Muscle of leg (tissue), 16 donors: ENCODE measurements at places on chromosomes 7 and 10. TPM values are rescaled to one million over a fixed set of nuclear protein-coding genes. Genes with fewer than 3 reads are reported as not detected.
A peak's percentile ranks its signal among the peaks of the same experiment; 100 is the strongest.

DNA sequence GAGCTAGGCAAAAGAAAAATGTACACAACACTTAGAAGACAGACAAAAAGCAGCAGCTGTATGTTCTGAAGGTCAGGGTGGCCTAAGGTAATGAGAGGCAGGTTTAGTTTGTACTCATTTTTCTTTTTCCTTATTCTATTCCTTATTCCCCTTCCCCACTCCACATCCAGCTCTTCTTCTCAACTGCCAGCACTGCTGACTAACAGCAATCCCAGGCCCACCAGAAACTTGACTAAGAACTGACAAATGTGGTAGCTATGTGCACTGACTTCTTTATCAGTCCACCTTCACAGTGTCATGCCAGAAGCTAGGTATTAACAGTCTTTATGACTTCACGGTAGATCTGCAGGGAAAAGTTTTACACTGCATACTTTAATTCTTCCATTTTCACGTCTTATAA is 6.1 kb downstream of the COPG2 start:
- no peak for DNase-seq

DNA sequence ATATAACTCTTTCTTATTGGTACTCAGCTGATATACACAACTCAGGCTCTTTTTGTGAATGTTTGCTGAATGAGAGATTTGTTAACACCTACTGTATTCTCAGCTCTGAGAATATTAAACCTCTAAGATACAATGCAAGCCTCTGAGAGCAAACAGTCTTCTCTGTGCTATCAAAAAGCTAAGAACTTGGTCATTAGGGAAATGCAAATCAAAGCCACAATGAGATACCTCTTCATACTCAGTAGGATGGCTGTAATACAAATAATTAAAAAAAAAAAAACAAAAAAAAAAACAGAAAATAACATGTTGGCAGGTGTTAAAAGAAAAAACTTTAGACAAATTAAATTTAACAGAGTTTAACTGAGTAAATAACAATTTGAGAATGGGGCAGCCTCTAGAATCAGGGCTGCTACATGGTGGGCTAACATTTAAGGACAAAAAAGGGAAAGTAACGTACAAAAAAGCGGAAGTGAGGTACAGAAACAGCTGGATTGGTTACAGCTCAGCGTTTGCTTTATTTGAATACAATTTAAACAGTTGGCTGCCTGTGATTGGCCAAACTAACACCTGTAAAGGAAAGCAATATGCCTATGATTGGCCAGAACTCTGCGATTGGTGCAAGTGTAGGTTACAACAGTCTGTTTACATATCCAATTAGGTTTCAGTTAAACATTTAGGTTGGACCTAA is 14.8 kb upstream of the MTURN start:
- DNase-seq = no peak

DNA sequence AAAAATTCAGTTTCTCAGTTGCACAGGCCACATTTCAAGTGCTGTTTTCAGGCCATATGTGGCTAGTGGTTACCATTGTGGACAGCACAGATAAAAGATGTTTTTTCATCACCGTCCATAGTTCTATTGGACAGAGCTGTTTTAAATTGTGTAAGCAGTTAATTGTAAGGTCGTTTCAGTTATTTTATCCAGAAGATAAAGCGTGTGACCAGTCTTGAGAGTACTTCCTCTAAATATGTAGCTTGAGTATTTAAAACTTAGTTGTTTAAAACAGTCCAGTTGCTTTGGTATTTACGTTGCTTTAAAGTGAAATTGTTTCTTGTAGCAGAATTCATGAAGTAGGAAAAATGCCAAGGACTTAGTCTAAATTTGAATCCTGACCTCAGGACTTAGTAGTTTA is 66.9 kb downstream of the ZNRF2 start:
- DNase-seq = peak; percentile 29

GRCh38 chr7:132769280-132769679 is 193.0 kb upstream of the PLXNA4 start:
- no peak for DNase-seq

DNA sequence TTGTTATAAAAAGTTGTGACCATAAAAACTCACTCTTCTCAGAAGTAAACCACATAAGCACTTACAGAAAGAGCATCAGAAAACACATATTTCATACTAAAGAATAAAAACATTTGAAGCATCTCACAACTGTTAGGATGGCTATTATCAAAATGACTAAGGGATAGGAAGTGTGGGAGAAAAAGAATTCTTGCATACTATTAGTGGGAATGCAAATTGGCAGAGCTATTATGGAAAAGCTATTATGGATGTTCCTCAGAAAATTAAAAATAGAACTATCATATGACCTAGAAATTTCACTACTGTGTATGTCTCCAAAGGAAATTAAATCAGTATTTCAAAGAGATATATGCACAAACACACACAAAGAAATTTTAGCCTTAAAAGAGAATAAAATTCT is 25.2 kb upstream of the POT1 start:
- no peak for DNase-seq

GRCh38 chr10:67903581-67903980 is 19.1 kb downstream of the SIRT1 start:
- no peak for DNase-seq

- no peak for DNase-seq
Measured at GRCh38 chr7:120949998-120950538, 509 bp upstream of the ING3 start.

DNA sequence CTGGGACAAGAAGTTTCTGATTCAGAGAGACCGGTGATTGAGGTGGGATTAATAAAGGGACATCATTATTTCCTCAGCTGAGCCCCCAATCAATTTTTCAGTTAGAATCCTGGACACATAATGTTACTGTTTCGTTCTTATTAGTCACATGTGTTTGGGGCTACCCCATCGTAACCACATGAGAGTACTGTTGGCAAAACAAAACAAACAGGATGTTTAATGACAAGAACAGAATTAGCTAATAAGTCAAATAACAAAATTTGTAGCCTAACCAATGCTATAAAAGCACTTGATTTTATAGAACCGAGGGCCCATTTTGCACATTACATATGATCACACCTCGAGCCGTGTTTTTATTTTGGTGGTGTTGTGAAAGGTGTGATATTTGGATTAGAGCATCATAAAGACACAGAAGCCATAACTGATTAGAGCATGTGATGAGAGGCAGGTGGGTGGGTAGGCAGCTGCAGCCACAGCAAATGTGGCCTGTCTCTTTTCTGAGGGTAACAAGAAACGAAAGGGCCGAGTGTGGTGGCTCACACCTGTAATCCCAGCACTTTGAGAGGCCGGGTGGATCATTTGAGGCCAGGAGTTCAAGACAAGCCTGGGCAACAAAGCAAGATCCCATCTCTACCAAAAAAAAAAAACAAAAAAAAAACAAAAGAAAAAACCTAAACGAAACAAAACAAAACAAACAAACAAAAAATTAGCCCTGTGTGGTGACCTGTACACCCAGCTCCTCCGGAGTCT is 1.8 kb upstream of the VWC2 start:
- DNase-seq = no peak

DNA sequence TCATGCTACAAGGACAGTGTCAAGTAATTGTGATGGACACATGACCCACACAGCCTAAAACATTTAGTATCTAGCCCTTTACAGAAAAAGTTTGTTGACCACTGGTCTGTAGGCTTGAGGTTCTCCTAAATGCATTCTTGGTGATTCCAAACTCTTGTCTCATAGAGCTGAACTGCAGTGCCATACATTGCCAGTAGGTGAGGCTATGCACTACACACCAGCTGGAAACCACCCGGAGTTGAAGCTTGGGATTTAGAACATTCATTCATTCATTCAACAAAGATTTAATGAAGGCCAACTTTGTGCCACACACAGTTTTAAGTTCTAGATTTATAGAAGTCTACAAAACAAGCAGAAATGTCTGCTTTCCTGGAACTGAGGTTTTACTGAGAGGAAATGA is 77.3 kb upstream of the TCF7L2 start:
- no peak for DNase-seq

- DNase-seq = no peak
Measured at GRCh38 chr10:85724215-85724614, 642.4 kb downstream of the GRID1 start.

GRCh38 chr7:87926581-87927461 is 7.2 kb upstream of the ADAM22 start:
- no peak for DNase-seq

DNA sequence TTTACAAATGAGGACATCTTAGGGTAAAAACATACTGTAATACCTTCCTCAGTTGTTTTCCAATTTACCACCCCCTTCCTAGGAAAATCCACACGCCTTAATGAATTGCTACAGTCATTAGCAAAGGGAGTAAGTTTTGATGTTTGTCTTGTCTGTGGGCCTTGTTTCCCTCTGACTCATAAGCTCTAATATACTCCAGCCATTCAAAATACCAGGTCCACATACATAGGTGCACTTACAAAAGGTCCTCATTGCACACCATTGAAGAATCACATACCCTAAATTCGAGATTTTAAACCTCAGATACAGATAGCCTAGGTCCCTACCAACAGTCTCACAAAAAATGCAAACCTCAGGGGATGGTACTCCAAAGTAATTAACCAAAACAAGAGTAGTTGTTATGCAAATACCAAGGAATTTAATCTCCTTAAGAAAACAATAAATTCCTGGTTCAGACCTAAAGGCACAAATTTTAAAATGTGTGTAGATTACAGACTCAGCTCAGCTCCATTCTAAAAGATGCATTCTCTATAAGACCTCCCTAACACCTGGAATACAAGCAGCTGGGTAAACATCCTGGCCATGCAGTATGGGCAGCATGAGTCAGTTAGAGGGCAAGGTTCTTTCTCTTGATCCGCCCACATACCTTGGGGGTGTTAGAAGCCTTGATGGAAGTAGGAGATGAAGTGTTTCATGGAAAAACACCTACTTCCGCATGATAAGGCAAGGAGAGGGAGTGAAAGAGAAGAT is 3.0 kb upstream of the LIPK start:
- DNase-seq = no peak

- DNase-seq = no peak
Measured at GRCh38 chr7:18675579-18675978, 180.0 kb downstream of the HDAC9 start.

- DNase-seq = peak; percentile 55
Measured at GRCh38 chr7:87506246-87507180, 31.0 kb upstream of the ABCB4 start.

The HOGA1 gene
- total RNA-seq = 0.89 TPM

GRCh38 chr10:48789486-48790456 is 105.1 kb downstream of the WDFY4 start:
- no peak for DNase-seq

- DNase-seq = no peak
Measured at GRCh38 chr10:62527019-62527827, 153.1 kb downstream of the ZNF365 start.

DNA sequence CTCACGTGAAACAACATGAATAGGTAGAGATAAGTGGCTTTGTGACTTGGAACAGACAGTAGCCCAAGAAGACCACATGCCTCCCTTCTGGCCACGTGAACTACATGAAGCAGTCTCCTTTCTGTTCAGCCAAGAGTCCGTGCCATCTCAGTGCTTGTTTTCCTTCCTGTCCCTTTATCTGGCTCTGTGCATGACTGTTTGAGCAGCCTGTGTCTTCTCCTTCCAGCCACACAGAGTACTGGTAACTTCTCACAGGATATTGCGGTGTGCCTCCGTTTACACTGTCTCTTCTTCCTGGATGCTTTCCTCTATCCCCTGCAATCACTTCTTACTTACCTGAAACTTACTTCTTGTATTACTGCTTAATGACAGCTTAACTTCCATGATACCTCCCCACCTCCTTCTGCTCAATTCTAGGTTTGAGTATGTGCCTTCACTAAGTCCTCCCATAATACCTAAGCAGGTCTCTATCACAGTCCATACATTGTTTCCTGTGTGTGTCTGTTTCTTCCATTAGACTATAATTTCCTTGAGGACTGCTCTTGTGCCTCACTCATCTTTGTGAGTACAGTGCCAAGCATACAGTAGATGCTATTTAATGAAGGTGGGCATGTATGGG is 748.7 kb downstream of the AUTS2 start:
- no peak for DNase-seq

The STEAP1 gene
- 5.5 TPM for total RNA-seq

- DNase-seq = no peak
Measured at GRCh38 chr7:136030867-136031318, 53.7 kb upstream of the MTPN start.

DNA sequence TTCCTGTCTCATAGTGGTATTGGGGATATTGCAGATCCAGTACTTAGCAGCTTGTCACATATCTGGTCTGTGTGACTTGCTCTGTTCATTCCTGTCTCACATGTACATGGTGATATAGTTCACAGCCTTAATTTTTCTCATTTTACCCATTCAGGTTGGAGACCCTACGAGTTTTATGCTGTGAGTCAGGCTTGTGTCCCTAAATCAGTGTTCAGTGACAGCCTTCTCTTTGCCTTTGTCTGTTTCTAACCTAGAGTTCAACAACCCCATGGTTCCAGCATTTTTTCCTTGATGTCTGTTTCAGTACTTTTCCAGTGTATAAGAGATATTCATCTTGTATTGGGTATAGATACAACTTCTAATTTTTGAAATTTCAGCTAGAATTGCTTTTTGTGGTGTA is 1016.2 kb downstream of the LRMDA start:
- DNase-seq = no peak

- DNase-seq = no peak
Measured at GRCh38 chr7:137954614-137955013, 47.3 kb downstream of the CREB3L2 start.

The CYP2E1 gene
- total RNA-seq = 0.98 TPM

The PODXL gene
- total RNA-seq = 35.5 TPM

GRCh38 chr7:136717910-136718557 is 150.4 kb upstream of the CHRM2 start:
- DNase-seq = peak; percentile 26

DNA sequence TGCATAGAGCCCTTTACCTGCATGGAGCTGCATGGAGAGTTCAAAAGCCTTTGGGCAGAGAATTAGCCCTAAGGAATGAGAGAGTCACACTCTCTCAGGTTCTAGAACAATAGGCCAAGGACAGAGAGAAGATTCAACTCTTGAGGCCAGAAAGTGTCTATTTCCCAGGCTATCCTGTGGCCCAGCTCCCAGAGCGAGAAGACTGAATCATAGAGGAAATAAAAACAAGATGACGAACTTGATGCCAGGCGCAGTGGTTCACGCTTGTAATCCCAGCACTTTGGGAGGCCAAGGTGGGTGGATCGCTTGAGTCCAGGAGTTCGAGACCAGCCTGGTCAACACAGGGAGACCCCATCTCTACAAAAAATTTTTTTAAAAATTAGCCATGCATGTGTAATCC is 18.3 kb upstream of the PODXL start:
- no peak for DNase-seq

- peak; percentile 76 for DNase-seq
Measured at GRCh38 chr7:20598459-20599309, 16.8 kb upstream of the ABCB5 start.

DNA sequence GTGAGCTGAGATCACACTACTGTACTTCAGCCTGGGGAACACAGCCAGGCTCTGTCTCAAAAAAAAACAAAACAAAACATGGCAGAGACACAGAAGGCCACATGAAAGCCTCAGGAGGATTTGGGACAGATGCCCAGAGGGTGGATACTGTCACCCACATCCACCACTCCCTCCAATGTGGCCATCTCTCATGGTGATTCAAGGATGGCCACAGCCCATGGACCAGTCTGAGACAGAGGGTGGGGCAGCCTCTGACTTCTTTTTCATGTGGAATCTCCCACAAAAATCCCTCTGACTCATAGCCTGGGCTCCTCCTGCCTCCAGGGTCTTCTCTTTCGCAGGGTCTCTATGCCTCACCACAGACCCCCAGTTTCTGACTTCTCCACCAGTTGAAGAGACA is 59.0 kb upstream of the GTF2I start:
- no peak for DNase-seq
